T-helper 22 cell (primary cell): ENCODE measurements at places on chromosomes 11 and 22.

DNA sequence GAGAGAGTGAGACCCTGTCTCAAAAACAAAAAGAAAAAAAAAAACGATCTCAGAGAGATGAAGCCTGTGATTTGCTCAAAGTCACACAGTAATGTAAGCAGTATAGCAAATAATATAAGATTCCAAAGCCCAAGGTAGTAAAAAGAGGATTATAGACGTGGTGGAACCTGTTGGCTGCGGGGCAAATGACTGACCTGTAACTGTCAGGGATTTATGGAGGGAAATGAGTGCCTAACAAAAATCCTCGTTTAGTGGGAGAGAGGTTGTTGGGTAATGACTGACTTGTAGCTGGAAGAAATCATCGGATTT is 723 bp upstream of the CLP1 start:
- DNase-seq = no peak

DNA sequence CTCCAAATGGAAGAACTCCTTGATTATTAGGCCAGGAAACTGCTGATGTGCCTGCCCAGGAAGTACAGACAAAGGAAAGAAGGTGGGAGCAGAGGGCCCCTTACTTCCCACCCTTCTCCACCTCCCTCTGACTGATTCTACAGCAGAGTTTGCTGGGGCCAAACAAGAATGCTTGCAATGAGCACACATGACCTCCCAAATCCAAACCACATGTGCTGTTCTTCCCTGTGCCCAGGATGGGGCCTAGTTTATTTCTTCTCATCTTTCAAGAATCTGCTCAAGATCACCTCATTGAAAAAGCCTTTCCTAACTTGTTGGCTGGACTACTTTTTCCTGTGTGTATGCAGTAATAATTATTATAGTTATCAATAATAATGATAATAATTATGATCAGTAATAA is 286.1 kb downstream of the RAB38 start:
- no peak for DNase-seq

- DNase-seq = no peak
These were observed 182.4 kb downstream of the SPON1 start for GRCh38 chr11:14144934-14145333.

DNA sequence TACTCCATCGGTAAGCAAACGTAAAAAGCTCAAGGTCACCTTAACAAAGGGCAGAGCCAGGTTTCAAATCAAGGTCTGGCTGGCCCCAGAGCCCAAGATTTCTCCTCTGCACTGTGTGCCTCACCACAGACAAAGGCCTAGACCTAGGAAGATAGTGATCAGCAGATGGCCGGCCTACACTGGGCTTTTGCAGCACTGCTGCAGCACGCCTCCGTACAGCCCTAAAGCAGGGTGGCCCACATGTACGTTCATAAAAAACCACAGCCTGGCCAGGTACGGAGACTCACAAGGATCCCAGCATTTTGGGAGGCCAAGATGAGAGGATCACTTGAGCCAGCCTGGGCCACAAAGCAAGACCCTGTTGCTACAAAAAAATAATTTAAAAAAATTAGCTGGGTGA is 106.3 kb upstream of the PITPNB start:
- DNase-seq = no peak
